Esophagus squamous epithelium (tissue), 5 donors: ENCODE measurements at places on chromosomes 2 and 18.

- DNase-seq = no peak
These were observed 44.5 kb upstream of the CHN1 start for GRCh38 chr2:175049661-175050060.

DNA sequence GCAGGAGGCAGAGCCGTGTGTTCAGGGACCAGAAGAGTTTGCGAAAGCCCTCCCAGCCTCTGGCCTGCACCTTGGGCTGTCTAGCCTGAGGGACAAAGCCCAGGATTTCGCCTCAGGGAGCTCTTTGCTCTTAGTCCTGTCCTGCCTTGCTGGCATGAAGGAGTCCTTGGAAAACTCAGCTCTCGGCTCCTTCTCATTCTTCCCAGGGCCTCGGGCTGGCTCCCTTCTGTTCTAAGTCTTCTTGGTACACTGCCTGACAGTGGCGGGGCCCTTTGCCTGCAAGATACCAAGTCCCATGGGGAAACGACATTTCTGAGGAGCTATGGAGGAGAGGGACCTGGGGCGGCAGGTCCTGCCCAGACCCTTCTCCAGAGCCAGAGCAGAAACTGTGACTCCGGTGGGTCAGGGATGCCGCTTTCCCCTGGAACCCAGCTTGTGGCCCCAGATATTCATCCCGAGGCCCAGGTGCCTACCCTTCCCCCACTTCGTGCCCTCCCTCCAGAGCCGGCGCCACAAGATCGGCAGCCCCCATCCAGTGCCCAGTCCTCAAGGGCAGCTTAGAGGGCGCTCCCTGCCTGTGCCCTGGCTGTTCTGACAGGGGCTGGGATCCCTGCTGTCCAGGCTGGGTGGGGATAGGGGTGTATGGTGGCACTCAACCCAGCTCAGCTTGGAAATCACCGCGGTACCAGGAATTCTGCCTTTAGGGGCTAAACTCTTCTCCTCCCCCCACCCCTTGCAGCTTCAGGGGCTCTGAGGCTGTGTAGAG, 5.5 kb upstream of the CYP26B1 start:
- DNase-seq = no peak

DNA sequence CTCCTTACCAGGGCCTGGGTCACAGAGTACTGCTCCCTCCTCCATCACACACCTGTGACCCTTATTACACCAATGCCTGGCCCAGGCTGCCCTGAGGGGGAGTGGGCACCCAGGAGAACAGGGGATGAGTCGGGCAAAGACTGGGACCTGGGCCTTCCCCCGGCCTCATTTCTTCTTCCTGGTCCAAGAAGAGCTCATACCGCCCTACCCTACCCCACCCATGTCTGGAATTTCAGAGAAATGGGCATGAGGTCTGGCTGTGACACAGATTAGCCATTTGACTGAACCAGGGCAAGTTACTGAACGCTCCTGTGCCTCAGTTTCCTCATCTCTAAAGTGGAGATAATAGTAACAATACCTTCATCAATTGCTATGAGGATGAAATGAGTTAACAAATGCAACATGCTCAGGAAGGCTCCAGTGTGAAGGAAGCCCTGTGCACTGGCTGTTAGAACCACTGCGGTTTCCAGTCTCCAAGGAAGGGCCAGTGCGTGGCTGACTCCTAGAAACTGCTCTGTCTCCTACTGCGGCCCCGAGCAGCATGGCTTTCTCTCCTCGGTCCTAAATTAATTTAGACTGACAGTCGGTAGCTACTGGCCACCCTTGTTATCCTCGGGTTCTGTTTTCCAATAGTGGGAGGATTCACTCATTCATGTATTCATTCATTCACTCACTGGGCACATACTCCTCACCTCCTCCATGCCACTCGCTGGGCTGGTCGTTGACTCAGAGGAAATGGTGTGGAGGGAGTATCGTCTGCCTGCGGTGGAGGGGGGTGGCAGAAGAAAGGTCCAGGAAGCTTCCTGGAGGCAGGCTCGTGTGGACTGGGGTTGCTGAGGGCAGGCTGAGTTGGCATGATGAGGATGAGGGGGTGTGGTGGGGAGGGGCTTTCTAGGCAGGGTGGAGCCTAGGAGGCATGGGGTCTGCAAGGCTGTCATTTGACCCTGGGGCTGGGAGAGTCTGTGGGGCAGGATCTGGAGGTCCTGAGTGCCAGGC, 175.6 kb downstream of the GLI2 start:
- DNase-seq = no peak

DNA sequence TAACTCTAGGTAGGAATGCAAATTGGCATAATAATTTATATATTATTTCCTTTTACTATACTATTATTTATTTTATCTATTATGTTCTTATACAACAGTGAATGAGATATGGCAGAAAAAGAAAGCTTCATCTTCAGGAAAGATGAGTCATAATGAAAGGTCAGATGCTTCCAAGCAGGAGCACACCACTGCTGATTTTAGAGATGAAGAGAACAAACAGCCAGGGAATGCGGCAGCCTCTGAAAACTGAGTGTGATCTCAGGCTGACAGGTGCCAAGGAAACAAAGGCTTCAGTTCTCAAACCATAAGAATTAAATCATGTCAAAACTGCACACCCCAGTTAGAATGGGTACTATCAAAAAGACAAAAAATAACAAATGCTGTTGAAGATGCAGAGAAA, 149.0 kb downstream of the CCDC178 start:
- no peak for DNase-seq

DNA sequence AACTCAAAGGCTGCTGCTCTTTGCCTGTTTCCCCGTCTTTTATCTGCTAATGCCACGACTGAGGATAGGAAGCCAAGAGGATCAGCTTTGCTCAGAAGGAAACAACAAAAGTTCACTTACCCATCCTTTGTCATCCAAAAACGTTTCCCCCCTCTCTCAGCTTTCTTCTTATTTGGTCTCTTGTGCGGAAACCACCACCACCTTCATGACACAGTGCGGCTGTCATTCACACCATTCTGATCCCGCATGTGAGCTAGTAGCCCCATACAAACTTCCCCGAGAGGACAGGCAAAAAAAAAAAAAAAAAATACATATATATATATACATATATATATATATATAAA, 656 bp downstream of the LRRTM4 start:
- no peak for DNase-seq

DNA sequence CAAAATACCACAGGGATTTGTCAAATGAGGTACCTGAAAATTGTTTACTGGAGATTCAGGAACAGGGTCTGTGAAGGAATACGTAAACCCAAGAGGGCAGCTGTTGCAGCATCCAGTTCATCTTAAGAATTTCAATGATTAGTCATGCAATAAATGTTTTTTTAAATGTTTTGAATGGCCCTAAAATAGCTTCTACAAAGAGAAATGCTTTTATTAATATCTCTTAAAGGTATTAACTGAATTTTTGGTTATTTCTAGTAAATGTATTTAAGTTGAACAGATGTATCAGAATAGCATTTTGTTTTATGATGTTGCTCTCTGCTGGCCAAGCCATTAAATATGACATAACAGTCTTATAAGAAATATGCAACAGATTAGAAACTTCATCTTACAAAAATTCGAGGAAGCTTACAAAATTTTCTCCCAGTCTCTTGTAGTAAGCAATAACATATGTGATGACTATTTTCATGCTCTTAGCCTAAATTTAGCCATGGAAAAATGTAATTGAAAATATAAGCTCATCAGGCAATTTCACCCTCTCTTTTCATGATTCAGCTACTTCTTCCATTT, 863.9 kb downstream of the SUCLG1 start:
- no peak for DNase-seq

DNA sequence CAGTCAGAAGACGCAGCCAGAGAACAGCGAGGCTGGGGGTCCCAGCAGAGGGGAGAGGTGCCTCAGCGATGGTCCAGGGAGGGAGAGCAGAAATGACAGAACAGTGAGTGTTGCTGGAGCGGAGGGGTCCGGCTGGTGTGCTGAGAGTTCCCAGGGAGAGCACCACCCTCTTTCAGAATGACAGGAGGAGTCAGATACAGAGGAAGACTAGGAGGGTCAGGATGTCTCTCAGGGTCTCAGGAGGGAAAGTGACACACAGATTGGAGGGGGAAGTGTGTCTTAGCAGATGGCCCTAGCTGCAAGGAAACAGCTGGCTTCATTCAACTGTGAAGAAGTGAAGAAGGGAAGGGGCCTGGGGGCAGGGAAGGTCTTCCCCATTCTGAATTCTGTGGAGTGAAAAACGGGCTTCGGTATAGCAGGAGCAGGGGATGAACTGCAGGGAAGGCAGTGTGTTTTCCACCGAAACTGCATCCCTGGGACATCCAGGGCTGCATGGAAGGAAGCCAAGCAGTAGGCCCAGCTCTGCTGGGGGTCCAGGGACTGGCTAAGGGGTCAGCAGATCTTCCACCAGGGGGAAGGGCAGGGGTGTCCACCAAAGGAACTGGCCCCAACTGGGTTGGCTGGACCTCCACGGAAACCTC, 90.0 kb upstream of the OTOS start:
- no peak for DNase-seq

- DNase-seq = no peak
These were observed 9.5 kb downstream of the CEBPZOS start for GRCh38 chr2:37205689-37206341.

DNA sequence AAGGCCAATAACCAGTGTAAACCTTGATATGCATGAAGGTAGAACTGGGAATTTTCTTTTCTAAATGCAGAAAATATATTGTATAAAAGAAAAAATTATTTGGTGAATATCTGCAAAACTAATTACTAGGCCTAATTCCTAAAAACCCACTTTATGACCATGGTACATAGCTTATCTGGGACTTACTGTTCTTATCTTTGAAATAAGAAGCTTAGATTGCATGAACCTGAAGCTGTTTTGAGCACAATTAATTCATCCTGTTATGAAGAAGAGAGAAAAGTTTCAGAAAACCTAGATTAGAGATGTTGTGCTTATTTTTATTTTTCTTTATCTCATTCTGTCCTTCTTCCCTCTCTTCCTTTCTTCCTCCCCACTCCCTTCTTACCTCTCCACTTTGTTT, 235.0 kb downstream of the GULP1 start:
- no peak for DNase-seq

DNA sequence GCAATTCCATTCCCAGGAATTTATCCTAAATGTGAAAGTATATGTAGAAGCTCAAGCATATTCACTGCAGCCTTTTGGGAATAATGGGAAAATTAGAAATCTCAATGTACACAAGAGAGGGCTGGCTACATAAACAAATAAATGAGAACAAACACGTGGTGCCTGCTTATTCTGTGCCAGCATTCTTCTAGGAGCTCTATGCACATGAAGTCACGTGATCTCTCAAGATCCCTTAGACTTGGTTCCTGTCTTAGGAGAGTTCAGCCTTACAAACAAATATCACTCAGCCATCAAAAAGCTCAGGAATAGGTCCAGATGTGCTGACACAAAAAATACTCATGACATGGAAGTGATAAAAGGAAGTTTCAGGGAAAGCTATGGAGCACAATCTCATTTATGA, 92.9 kb upstream of the SP3 start:
- DNase-seq = no peak

DNA sequence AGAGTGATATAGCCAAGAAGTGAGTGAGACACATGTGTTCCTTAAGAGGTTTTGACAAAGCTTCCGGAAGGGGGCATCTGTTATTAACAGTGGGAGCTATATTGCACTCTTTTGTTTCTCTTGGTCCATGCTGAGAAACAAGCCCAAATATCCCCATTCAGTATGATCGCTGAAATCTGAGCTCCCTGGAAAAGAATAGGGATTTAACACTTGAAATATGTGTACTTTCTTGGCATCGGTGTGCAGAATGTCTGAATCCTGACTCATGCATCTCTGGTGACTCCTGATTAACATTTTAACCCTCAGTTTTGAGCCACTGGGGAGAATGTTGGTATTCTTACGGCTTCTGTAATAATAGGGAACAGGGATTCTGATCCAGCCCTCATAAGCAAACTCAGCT, 448.1 kb downstream of the TSN start:
- DNase-seq = no peak

- DNase-seq = no peak
These were observed 35.5 kb downstream of the ITGA6 start for GRCh38 chr2:172462849-172463381.

DNA sequence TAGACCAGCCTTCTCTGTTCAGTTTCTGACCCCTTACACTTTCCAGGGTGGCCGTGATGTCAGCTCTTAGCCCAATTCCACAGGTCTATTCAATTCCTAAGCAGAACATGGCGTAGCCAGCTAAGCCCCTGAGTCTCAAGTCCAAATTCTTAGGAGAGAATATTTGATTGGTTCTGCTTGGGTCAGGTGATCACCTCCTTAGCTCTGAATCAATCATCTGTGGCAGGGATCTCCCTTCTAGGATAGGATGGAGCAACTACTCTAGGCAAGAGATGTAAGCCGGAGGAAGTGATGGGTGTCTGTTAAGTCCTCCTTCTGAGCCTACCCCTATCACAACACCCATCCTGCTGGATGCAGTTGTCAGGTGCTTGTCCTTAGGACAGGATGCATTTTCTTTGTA, 11.1 kb downstream of the UCN start:
- DNase-seq = no peak

GRCh38 chr18:79465392-79465991, 69.8 kb downstream of the NFATC1 start:
- no peak for DNase-seq

GRCh38 chr2:8148260-8149006, 533.4 kb upstream of the ID2 start:
- DNase-seq = no peak

DNA sequence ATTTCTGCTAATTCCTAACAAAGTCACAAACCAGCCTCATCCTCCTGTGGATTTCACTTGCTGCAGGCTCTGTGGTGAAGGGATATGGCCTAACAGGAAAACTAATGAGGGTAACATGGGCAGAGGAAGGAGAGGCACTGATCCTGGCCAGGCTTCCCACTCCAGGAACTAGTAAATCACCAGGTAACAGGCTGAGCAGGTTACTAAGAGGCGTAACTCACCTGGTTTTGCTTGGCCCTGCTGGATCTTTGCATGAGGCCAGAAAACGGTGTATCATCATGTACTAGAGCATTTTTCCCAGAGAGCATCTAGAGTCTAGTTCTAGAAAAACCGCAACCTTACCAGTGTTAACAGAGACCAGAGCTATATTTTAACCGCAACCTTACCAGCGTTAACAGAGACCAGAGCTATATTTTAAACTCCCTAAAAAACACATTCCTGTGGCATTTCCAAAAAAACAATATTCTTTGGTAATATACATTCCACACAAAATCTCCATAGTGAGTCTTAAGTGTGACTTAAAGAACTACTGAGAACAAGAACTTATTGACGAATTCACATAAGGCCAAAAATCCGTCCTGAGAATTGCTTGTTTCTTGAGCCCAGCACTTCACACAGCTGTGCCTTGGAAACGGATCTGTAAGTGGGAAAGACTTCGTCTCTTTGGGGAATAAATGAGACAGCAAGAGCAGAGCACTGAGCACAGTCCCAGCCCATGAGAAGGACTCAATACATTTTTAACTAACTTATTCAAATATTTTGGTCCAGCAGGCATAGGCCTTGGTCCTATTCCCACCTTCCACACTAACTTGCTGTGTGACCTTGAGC, 43.4 kb downstream of the DPP4 start:
- DNase-seq = no peak

DNA sequence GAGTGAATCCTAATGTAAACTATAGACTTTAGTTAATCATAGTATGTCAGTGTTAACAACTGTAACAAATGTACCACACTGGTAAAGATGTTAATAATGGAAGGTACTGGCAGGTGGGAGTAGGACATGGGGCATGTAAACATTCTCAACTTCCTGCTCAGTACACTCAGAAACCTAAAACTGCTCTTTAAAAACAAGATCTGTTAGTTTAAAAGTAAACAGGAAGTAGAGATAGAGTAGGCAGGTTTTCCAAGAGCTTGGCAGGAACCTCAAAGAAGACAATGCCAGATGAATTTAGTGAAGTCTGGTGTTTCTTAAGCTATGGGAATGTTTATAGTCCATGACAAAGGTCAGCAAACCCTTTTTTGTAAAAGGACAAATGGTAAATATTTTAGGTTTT, 46.6 kb downstream of the CCDC138 start:
- DNase-seq = no peak
